ENCODE measurements at places on chromosomes 7 and 10.
A peak's percentile ranks its signal among the peaks of the same experiment; 100 is the strongest.

- H3K27me3 ChIP-seq = no peaks in the 10 kb centered on the region
- H3K36me3 ChIP-seq = peaks cover 9% of the 10 kb centered on the region
- DNase-seq = no peak
- peaks cover 66% of the 10 kb centered on the region for H3K4me1 ChIP-seq
- peak overlapping the region; percentile 42 for H3K27ac ChIP-seq
These were observed 21.2 kb downstream of the CEP41 start for GRCh38 chr7:130419658-130420057.

- H3K27ac ChIP-seq = no peak overlapping the region
- no peak overlapping the region for H3K4me3 ChIP-seq
- DNase-seq = no peak
- H3K4me1 ChIP-seq = peaks cover 3% of the 10 kb centered on the region
- H3K36me3 ChIP-seq = no peaks in the 10 kb centered on the region
These were observed 52.1 kb upstream of the TMEM72 start for GRCh38 chr10:44858988-44859387.

DNA sequence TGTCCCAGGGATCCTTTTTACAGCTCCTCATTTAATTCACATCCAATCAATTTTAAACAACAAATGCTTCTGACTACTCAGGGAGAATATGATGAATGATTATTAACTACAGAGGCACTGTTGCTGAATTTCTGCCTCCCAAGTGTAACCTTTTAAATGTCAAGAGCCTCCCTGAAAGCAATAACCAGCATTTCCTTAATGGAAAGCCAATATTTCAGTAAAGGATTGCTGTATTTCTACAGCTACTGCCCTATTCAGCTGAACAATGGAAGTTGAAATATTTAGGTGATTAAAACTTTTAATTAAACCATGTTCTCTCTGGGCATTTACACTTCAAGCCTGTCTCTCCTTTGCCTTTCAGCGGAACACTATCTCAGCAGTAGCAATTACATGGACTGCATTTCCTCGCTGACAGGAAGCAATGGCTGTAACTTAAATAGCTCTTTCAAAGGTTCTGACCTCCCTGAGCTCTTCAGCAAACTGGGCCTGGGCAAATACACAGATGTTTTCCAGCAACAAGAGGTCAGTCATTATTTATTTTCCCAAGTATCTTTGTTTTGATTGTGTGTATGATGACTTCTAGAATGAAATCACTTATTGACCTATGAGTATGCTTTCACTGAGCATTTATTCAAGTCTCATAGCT is 304.7 kb downstream of the BICC1 start:
- H3K4me1 ChIP-seq = peaks cover 1% of the 10 kb centered on the region
- H3K27me3 ChIP-seq = no peaks in the 10 kb centered on the region
- no peak overlapping the region for H3K4me3 ChIP-seq
- no peaks in the 10 kb centered on the region for H3K36me3 ChIP-seq
- H3K27ac ChIP-seq = no peak overlapping the region

- DNase-seq = peak; percentile 46
- H3K27me3 ChIP-seq = no peaks in the 10 kb centered on the region
- no peaks in the 10 kb centered on the region for H3K36me3 ChIP-seq
- no peak overlapping the region for H3K27ac ChIP-seq
- H3K4me1 ChIP-seq = peaks cover 4% of the 10 kb centered on the region
These were observed 72.7 kb downstream of the LHPP start for GRCh38 chr10:124534231-124534798.

DNA sequence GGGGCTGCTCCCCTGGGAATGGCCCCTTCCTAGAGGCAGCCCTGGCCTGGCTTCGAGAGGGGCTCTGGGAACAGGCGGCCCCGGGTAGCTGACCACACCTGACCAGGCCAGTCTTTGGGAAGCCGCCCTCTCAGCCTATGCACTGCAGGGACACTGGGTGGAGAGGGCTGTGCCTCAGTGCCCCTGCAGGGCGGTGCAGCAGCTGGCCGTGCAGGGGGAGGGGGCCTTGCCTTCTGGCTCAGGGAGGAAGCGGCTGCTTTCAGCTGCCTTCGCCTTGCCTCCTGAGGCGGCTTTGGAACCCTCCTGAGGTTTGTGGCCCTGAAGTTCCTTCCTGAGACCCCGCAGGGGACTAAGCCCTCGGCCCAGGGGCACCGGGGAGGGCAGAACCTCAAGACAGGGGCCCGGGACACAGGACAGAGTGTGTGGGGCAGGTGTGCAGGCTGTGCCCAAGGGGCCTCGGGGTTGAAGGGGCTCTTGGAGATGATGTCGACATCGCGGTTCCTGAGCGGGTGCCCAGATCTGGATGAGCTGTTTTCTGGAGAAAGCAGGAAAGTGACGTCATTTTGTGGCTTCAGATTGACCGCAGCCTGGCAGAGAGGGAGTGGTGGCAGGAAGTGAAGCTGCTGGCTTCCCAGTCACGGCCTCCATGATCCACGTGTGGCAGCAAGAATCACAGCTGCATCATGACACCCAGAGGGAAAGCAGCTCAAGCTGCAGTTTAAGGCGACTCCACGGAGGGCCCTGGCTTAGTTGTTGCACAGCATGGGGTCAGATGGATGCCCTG is 17.7 kb downstream of the ADAM8 start:
- peak overlapping the region; percentile 58 for H3K4me3 ChIP-seq
- peaks cover 6% of the 10 kb centered on the region for H3K36me3 ChIP-seq
- peaks cover 69% of the 10 kb centered on the region for H3K4me1 ChIP-seq
- H3K27me3 ChIP-seq = no peaks in the 10 kb centered on the region

GRCh38 chr10:74683067-74683466 is 143.3 kb upstream of the KAT6B start:
- no peaks in the 10 kb centered on the region for H3K27me3 ChIP-seq
- DNase-seq = no peak
- H3K27ac ChIP-seq = no peak overlapping the region
- H3K36me3 ChIP-seq = peaks cover 16% of the 10 kb centered on the region
- H3K4me3 ChIP-seq = no peak overlapping the region
- peaks cover 7% of the 10 kb centered on the region for H3K4me1 ChIP-seq

DNA sequence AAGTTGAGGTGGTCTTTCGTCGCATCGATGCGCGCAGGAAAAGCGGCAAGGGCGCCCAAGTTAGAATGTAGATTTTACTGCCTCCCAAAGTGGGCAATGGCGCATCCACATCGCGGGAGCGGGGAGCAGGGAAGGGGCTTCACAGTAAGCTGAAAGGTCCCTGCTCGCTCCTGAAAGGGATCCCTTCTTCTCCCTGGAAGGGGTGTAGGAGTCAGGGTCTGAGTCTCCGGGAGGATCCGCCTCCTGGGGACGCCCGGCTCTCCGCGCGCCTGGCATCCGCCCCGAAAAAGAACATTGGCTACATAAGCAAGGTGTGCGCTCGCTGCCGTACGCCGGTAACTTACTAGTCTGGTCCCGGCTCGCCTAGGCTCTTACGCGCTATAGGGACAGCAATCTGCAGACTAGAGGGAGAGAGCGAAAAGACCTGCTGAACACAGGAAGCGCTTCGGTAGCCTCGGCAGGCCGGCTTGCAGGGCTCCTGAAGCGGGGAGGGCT is 804 bp downstream of the UNC5B start:
- H3K4me1 ChIP-seq = peaks cover 15% of the 10 kb centered on the region
- no peak overlapping the region for H3K27ac ChIP-seq
- peaks cover 69% of the 10 kb centered on the region for H3K27me3 ChIP-seq
- peak overlapping the region; percentile 58 for H3K4me3 ChIP-seq

- DNase-seq = peak; percentile 28
- peaks cover 29% of the 10 kb centered on the region for H3K27me3 ChIP-seq
- no peaks in the 10 kb centered on the region for H3K36me3 ChIP-seq
- H3K4me3 ChIP-seq = peak within 1 kb of the TSS; percentile 67
- peaks cover 2% of the 10 kb centered on the region for H3K4me1 ChIP-seq
These were observed at the start of gene DYNC1I1 for GRCh38 chr7:95772298-95772770. Gene DYNC1I1, plus strand, starts transcription at chr7:95772554. Its CDS starts 32,176 bp downstream, at chr7:95804730.

DNA sequence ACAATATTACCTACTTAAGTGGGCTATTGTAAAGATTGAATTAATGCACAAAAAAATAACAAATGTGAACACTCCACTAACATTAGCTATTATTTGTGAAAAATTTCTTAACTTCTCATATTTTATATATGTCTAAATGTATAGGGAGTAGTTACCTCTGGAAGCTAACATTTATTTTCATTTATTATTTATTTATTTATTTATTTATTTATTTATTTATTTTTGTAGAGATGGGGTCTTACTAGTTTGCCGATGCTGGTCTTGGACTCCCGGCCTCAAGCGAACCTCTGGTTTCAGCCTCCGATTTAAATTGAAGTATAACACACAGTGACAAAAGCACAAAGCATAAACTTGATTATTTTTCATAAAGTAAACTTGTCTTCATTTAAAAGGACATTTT is 5.1 kb upstream of the SPOCK2 start:
- H3K36me3 ChIP-seq = peaks cover 34% of the 10 kb centered on the region
- H3K27me3 ChIP-seq = no peaks in the 10 kb centered on the region
- H3K4me3 ChIP-seq = no peak overlapping the region
- no peak overlapping the region for H3K27ac ChIP-seq
- no peak for DNase-seq

- peaks cover 24% of the 10 kb centered on the region for H3K4me1 ChIP-seq
- no peak overlapping the region for H3K4me3 ChIP-seq
- DNase-seq = no peak
- H3K36me3 ChIP-seq = peaks cover 8% of the 10 kb centered on the region
- no peak overlapping the region for H3K27ac ChIP-seq
These were observed 207.1 kb upstream of the NFE2L3 start for GRCh38 chr7:25944777-25945515.

- peaks cover 7% of the 10 kb centered on the region for H3K27me3 ChIP-seq
- no peak for DNase-seq
- no peaks in the 10 kb centered on the region for H3K36me3 ChIP-seq
- no peak overlapping the region for H3K4me3 ChIP-seq
- H3K27ac ChIP-seq = no peak overlapping the region
- H3K4me1 ChIP-seq = no peaks in the 10 kb centered on the region
These were observed 61.9 kb downstream of the SYPL1 start for GRCh38 chr7:106050002-106050745.

GRCh38 chr10:20088061-20088701 is 271.9 kb downstream of the PLXDC2 start:
- no peaks in the 10 kb centered on the region for H3K4me1 ChIP-seq
- H3K36me3 ChIP-seq = no peaks in the 10 kb centered on the region
- DNase-seq = no peak
- H3K27me3 ChIP-seq = no peaks in the 10 kb centered on the region

GRCh38 chr7:11376529-11376928 is 402.9 kb downstream of the PHF14 start:
- no peaks in the 10 kb centered on the region for H3K4me1 ChIP-seq
- H3K36me3 ChIP-seq = no peaks in the 10 kb centered on the region
- H3K4me3 ChIP-seq = no peak overlapping the region
- no peak for DNase-seq

DNA sequence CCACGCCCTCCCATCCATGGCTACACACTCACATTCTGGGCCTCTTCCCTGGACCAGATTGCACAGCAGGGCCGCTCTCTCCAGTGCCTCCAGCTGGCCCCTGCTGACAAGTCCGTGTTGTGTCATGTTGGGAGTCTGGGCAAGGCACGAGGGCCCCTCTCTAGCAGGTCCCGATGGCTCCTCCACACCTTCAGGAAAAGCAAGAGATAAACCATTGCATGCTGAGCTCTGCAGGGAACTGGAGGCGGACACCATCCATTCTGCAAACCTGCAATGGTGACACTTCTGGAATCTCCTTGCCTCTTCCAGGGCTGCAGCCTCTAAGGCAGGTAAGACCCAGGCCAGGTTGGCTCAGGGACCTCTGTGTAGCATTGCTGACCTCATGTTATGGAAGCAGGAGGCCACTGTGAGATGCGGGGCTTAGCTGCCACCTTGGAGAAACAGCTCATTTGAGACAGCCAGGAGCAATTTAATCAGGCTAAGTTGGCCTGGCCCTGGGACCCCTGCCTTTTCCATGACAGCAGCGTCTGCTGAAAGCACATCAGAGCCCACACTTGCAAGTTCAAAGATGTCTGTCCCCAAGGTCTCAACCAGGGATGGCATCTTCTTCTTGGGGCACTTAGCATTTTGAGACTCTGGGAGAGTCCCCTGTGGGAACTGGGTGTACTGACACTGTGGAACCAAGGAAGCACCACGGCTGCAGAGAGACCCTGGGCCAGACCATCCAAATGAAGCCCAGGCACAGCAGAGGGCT is 34.2 kb upstream of the LEP start:
- H3K4me1 ChIP-seq = peaks cover 1% of the 10 kb centered on the region
- H3K27me3 ChIP-seq = peaks cover 24% of the 10 kb centered on the region
- H3K4me3 ChIP-seq = no peak overlapping the region
- no peak for DNase-seq
- H3K27ac ChIP-seq = no peak overlapping the region

DNA sequence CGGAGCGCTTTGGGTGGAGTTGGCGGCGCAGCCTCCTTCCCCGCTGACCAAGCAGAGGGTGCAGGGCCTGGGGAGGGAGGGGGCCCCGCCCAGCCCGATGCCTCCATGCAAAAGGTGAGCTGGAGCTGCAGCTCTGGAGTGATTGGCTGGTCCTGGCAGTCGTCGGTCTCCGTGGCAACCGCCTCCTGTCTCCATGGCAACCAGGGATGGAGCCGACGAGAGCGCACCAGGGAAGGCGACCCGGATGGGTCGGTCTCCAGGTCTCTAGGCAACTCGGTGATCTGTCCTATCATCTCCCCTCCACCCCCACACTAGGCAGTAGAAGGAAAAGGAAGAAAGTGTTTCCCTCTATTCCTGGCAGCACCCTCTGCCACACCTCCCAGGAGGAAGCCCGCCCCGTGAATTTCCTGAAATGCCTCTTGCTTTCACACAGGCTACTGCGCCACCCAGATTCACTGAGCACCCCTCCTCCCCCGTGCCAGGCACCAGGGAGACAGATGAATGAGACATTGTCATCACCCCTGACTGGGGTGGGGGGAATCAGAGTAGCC is 647 bp upstream of the NACAD start:
- H3K4me1 ChIP-seq = peaks cover 11% of the 10 kb centered on the region
- peaks cover 33% of the 10 kb centered on the region for H3K27me3 ChIP-seq

DNA sequence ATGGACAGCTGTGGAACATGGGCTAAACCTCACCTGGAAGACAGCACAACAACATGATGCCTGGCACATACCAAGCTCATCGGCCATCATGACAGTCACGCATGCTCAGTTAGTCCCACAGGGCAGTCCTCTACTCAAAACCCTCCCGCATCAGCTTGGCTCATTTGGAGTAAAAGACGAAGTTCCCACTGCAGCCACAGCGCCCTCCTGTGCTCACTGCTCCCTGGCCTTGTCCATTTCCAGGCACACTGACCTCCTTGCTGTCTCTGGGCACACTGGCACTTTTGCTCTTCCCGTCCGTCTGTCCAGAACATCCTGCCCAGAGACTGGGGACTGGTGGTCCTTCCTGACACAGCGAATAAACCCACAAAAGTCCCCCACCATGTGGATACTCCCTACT is 66.2 kb downstream of the LARP4B start:
- H3K27me3 ChIP-seq = no peaks in the 10 kb centered on the region
- peaks cover 11% of the 10 kb centered on the region for H3K4me1 ChIP-seq
- H3K36me3 ChIP-seq = peaks cover 50% of the 10 kb centered on the region
- H3K4me3 ChIP-seq = no peak overlapping the region
- peak overlapping the region; percentile 19 for H3K27ac ChIP-seq

- H3K4me1 ChIP-seq = peaks cover 22% of the 10 kb centered on the region
- H3K27ac ChIP-seq = peak overlapping the region; percentile 85
- no peak for DNase-seq
These were observed 58.4 kb downstream of the ZNF467 start for GRCh38 chr7:149714910-149715471.

DNA sequence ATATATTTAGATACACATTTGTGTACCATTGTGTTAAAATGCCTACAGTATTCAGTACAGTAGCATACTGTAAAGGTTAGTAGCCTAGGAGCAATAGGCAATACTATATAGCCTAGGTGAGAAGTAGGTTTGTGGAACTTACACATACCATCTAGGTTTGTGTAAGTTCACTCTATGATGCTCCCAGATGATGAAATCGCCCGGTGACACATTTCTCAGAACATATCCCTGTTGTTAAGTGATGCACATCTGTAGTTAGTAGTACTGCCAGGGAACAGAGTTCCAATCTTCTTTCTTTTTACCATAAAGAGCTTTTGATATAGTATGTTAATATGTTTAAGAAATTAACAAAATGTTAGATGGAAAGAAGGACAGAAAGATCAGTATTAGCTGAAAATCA is 138.2 kb downstream of the SNX13 start:
- H3K36me3 ChIP-seq = peaks cover 33% of the 10 kb centered on the region
- no peak for DNase-seq
- H3K4me3 ChIP-seq = no peak overlapping the region
- H3K27ac ChIP-seq = no peak overlapping the region
- H3K27me3 ChIP-seq = no peaks in the 10 kb centered on the region
